Fibroblast of lung (primary cell): ENCODE measurements at places on chromosomes 2 and 18.
A peak's percentile ranks its signal among the peaks of the same experiment; 100 is the strongest.

DNA sequence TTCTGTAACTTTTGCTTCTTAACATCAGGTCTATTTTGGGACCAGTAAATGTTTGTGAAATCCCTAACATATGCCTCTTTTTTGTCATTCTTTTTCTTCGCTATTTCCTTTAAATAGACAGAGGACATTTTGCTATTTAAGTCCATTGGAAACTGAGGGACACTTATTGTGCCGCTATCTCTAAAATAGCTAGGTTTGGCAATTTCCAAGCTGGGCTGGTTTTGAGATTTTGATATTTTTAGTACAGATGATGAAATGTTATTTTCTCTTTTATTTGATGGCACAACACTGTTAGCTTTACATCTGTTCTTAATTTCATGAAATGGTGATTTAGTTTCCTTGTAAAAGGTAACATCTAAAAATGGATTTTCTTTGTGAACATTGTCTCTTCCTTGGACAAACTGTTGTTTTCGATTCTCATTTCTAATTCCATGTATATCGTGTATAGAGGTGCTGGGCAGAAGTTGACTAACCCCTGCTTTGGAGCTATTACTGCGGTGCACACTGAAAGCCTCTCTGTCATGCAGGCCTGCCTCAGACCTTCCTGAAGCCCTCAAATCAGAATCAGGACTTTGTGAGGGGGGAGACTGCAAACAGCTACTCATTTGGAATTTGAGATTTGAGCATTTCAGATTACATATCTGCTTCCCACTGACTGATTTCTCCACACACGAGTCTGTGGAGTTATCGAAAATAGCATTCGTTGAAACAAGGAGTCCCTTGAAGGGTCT lies 594 bp downstream of the RAD51AP2 start:
- no peak for DNase-seq

- DNase-seq: peak; percentile 81
Measured at GRCh38 chr2:113962692-113963480, 73.0 kb downstream of the ACTR3 start.

GRCh38 chr2:96164459-96165184 lies 19.4 kb upstream of the DUSP2 start:
- DNase-seq: no peak

DNA sequence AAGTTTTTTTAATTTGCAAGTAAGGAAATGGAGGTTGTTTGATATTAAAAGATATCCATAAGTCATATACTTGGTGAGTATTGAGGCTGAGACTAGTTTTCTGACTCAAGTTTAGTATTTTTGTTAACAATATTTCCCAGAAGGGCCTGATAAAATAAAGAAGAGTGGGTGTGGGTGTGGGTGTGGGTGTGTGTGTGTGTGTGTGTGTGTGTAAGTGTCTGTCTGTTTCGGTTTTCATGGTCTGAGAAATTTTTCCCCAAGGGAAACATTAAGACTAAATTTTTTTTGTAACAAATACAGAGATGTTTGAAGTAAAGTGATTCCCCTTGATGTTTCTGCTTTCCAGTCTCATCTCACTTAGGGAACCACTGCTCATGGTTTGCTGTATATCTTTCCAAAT lies 36.5 kb downstream of the PPM1B start:
- DNase-seq: no peak

DNA sequence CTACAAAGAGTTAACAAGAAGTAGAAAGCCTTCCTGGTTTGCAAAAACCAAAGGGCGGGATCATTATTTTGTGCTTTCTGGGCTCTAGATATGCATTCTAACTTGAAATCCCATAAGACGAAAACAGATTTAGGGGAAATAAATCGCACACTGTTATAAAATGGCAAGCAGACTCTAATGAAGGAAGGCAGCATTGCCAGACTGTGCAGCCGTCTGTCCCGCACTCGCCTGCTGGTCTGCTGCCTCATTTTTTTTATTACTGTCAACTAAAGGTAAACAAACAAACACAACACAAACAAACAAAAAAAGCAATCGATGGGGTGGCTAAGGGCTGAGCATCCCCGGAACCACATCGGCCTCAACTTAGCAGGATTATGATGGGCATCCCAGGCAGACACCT lies 24.4 kb downstream of the ZNF521 start:
- DNase-seq: no peak

GRCh38 chr2:20931346-20931745 lies 108.4 kb upstream of the LDAH start:
- no peak for DNase-seq

DNA sequence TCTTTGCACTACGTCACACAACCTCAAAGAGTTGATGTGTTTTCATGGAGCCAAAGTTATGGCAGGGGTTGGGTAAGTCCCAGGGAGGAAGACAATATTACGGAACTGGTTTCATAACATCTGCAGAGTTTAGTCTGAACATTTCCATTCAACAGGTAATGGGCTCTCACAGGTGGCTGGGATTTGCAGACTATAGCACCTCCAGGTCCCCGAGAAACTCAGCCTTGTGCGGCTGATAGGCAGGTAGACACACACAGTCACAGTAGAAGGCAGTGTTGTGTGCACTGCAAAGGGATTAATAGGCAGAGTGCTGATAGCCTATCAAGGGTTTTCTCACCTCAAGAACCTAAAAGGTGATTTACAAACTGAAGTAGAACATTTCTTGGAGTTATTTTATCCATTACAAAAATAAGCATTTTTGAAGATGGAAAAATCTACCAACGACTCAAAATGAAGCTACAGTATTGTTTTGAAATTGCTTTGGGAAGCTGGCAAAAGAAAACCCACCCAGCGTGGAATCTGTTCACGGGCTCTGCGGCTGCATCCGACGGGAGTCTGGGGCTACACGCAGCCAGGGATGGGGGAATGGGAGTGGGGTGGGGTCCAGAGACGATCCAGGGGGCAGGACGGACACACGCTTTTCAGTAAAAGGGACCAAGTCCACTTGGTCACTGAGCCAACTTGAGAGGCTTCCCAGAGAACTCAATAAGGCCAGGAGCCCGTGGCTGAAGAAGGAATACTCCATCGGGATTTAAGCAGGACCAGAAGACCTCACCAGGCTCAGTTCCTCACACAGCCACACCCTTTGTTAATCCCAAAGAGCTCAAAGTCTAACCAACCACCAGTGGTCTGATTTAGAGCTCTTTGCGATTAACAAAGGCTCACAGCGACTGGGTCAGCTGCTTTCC lies 82.9 kb downstream of the CHRNA1 start:
- DNase-seq: peak; percentile 46

DNA sequence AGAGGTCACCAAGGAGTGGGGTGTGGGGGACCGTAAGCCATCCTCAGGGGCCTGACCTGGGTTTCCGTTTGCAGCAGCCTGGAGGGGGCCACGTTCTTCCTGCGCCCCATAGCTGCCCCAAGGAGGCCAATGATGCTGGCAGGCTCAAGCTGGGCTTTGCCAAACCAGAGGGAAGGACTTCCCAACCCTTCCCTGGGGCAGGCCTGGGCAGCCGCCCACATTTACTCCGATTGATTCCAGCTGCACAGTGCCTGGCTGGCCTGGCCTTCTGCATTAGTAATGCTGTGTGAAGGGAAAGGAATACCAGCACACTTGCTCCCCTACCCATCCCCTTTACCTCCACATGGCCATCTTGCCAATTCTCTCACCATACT lies 360.6 kb upstream of the SLC14A2 start:
- peak; percentile 48 for DNase-seq

DNA sequence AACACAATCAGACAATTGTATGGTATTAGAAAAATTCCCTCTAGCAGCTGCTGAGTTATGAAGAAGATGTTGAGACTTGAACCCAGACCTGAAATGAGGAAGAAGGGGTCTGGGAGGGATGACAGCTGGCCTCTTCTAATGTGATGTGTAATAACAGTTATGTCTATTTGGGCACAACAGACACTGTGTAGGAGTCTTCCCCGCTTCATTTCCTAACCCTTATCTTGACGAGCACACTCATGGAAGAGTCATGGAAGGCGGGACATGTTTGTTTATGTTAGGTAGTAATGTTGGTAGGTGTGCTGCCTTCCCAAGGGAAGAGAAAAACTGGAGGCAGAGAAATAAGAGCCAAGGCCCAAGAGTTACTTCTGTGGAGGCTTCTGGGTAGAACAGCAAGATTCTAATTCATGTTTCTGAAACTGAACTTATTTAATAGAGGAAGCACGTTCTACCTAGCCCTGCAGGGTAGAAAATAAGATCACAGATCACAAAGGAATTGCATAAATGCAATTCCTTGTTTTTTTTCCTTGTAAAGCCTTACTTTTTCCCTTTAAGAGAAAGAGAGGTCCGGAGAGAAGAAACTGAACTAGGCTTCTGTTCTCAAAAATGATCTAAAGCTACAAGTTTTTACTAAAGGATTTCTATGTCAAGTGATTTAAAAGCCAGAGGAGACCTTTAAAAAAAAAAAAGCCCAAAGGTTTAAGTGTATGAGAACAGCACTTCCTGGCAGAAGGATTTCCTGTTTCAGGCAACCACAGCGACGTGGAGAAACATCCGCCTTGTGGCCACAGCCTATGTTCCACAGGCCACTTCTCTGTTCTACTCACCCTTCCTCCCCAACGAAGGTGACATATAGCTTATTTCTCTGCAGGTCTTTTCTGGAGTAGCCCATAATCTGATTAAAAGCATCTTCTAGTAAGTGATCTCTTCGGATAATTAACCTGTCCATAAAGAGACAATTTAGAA lies 68.5 kb upstream of the STK17B start:
- DNase-seq: peak; percentile 64

DNA sequence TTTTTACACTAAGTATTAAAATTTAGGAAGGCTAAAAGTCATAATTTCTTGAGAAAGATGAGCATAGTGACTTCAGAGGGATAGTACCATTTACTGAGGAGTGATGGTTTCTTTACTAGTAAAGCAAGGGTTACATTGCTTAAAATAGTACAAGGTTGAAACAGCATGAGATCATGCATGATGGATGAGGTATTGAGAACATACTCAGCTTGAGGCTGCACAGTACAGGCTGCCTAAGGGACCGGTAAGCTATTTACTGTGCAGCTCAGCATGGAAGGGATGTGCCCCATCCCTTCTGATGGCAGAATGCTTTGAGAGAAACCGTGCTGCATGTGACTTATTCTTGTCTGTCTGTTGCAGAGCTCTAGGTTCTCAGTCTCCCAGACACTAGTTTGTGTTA lies 122.1 kb downstream of the EML6 start:
- DNase-seq: peak; percentile 44

DNA sequence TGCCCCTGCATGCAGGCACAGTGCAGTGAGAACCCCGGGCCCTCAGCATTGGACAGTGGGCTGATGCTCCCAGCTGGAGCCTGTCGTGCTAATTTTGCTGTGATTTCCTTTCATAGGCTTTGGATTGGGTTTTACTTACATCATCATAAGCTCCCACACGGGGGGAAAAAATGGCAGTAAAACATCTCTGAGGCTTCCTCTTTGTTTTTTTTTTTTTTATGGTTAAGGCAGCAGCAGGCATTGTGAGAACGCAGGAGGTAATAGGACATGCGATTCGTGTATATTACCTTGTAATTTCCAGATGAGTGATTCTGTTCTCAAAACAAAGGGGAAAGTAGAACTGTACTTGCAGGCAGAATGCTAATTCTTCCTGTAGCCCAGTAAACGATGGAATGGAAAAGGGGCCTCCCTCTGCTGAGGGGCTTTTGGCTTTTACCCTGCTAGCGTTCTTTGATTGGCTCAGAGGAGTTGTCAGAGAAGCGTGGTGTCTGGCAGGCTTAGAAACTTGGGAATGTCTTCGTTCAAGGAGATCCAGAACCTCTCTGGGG lies 89.7 kb downstream of the NPAS2 start:
- no peak for DNase-seq

DNA sequence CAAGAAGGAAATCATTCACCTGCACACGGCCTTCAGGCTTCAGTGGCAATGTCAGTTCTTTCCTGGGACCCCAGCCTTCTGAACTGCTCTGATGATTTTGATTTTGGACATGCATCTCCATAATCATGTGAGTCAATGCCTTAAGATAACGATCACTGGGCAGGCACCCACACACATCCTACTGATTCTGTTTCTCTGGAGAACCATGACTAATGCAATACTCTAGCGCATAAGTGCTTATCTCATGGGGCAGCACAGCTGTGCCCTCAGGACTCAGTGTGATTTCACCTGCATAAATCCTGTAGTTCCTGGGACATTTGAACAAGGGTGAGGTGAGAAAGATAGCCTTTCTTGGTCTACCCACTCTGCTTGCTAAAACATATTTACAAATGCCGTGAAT lies 144.6 kb downstream of the AKAIN1 start:
- no peak for DNase-seq

DNA sequence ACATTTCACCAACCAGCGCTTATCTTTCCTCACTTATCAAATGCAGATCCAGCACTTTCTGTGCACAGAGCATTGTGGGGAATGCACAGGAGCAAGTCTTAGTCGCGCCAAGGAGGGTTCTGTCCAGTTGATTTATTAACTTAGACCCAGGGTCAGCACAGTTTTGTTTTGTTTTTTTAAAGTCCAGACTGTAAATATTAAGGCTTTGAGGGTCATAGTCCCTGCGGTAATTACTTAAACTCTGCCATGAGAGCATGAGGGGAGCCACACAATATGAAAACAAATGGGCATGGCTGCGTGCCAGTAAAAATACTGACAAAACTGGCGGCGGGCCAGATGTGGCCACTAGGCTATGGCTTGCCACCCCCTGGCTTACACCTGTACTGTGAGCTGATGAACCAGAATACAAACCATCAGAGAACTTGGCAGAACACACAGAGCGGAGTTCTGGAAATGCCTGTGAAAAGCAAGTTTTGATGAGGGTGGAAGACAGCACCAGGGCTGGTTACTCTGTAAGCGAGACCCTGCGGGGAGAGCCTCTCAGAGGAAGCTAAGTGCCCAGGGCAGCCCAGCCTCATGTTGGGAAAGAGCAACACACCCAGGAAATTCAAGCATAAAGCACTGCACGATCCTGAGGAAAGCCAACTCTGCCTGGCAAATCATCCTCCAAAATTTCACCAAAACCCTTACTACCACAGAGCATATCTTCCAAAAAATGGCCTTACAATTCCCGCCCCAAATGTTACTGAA lies 43.6 kb downstream of the L3MBTL4 start:
- DNase-seq: no peak

DNA sequence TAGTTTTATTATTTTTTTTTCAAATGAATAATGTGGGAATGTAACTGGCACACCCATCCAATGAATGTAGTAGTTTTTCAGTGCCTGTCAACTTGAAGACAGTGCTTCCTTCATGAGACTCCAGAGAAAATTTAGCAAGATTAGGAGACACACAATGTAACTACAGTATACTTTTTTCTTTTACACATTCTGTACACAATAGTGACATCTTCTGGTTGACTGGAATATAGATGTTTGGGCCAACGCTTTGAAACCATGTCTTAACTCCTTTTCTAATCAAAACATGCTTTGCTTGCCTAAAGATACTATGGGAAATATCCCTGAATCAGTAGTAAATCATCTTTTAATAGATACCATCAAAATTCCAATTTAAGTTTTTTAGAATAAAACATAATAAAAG lies 229.5 kb upstream of the ZC3H15 start:
- DNase-seq: peak; percentile 66
